ENCODE measurements at places on chromosomes 11 and 22.

GRCh38 chr11:112516261-112516660, 255.6 kb upstream of the PLET1 start:
- no peak for DNase-seq

DNA sequence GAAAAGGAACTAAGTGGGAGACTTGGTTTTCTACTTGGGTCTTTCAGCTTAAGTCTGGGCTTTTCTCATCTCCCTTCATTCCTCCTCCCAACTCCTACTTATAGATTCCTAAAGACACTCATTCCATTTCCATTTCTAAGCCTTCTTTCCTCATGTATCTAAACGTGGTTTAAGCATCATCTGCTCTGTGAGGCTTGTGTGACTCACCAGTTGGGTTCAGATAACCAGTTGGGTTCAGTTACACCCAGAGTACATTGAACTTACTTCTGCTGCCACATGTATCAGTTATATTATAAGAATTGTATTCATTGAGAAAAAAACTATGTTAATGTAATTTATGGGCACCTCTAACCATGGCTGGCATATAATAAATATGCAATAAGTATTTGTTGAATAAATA, 831.2 kb upstream of the CCDC90B start:
- DNase-seq = no peak

DNA sequence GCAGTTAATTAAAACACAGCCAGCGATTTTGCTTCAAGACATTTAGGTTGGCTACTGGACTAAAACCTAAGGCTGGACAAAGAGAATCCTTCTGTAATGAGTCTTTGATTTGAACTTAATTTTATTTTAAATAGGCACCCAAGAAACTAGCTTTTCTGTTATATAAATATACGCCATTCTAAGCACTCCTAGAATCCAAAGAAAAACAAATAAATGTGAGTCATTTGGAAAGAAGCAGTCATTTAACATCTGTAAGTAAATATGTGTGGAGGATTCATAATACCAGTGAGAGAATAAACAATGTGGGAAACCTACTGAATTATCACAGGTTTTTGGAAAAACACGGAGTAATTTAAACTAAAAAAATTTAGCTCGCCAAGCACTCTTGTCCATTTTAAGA, 1.2 kb upstream of the TECTA start:
- no peak for DNase-seq

DNA sequence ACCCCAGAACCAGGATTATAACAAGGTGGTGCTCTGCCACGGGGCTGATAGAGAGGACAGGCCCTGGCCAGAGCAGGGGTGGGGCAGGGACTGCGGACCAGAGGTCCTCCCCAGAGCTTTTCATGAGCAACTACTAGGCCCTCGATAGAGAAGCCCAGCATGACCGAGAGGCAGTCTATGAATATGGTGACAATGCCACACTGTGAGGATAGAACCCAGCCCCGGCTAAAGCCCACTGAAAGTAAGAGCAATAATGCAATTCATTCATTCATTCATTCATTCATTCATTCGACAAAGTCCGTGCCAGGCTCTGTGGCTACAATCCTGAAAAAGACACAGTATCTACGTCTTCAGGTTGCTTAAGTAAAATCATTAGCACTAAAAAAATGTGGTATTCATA, 35.6 kb upstream of the CD5 start:
- DNase-seq = no peak

DNA sequence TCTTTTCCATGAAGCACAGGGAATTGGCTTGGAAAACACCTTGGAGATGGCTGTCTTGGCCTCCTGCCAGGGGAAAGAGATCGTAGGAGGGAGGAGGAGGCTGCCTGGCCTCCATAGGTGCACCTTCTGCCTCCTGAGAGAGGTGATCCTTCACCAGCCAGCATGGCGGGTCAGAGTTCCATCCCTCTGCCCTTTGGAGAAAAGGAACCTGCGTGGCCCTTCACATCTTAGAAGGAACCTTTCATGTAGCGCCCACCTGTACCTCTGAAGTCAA, 58.2 kb upstream of the DRD2 start:
- DNase-seq = no peak

GRCh38 chr11:12271826-12272366, 105.5 kb upstream of the PARVA start:
- no peak for DNase-seq

GRCh38 chr11:115950660-115951059, 446.4 kb upstream of the CADM1 start:
- DNase-seq = no peak

GRCh38 chr22:44127356-44127755, 53.4 kb upstream of the PARVG start:
- no peak for DNase-seq

DNA sequence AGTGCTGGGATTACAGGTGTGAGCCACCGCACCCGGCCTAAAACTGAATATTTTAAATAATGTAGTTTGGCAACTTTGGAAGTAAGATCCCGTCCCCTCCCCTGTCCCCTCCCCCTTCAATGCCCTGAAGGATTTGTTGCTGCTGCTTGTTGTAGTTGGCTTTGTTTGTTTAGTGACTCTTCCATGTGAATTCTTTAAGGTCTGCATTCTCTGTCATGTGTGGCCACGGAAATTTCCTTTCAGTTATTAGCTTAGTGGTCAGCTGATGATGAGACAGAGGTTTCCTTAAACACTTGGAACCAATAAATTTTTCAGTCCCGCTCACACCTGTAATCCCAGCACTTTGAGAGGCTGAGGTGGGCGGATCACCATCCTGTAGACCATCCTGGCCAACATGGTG, 109.9 kb downstream of the MPPED1 start:
- no peak for DNase-seq

- DNase-seq = no peak
These were observed 9.7 kb upstream of the CDC42BPG start for GRCh38 chr11:64854157-64854533.

DNA sequence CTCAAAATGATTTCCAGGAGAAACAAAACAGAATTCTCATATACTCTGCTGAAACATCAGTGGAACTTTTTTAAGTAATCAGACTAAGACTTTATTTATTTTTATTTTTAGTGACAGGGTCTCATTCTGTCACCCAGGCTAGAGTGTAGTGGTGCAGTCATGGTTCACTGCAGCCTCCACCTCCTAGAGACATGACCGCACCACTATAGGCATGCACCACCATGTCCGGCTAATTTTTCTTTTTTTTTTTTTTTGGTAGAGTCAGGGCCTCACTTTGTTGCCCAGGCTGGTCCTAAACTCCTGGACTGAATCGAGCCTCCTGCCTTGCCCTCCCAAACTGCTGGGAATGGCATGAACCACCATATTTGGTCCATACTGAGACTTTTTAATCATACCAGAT, 42.9 kb downstream of the PRDM10 start:
- no peak for DNase-seq

DNA sequence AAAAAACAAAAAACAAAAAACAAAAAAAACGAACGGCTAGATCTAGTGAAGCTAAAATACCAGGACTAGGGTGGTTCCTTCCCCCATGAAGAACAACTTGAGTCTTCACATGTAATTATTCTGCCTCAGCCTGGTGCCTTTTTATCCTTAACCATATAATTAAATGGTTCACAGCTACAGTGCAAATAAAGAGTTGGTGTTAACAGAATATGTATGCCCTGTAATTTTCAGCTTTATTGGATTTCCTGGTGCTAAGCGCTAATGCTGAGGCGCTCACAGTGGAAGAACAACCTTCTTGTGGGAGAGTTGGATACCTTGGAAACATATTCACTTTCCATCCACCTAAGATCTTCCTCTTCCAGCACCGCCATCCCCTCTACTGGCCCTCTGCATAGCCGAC, 158.5 kb upstream of the SORL1-AS1 start:
- DNase-seq = no peak

DNA sequence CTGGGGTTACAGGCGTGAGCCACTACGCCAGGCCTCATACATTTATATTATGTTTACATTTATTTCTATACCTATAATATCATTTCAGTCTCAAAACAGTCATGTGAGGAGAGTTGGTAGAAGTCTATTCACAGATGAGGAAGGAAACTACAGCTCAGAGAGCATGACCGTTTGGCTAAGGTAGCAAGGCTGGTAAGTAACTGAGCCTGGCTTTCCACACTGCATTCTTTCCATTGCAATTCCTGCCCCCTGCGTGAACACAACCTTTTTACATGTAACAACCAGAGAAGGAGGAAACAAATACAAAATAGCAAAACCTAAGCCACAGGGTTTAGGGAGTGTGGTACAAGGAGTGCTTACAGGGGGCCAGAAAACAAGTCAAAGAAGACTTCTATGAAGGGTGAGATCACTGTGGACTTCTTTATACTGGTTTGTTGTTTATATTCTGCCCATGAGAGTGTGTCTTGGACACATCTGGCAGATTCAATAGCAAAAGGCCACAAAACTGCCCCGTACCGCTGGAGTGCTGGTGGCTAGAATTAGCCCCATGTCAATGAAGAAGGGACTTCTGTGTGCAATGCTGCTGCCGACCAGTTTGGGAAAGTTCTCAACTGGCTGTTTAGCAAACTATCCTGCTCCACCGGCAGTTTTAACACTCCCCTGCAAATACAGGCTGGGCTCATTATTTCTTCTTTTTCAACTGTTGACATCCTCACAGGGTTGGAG, 19.0 kb downstream of the MICAL3 start:
- no peak for DNase-seq

- no peak for DNase-seq
These were observed 618 bp downstream of the MTA2 start for GRCh38 chr11:62601122-62601371.

DNA sequence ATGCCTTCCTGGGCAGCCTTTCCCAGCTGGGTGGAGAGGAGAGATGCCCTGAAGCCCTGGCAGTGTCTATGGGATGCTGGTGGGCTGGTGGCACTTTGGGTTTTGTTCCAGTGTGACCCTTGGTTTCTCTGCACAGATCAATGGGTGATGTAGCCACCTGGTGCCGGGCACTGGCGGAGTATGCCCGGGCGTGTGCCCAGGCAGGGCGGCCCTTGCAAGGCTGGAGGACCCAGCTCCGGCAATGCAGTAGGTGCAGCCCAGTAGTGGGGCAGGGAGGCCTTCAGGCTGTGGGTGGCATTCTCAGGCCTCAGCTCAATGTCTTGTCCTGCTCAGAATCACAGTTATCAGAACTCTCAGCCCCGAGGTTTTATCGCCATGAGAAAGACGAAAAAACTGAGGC, 11.9 kb downstream of the OTOG start:
- no peak for DNase-seq

- no peak for DNase-seq
These were observed 13.6 kb downstream of the CD3E start for GRCh38 chr11:118318124-118318523.

- no peak for DNase-seq
These were observed 333.4 kb upstream of the MPPED2 start for GRCh38 chr11:30919389-30920152.

GRCh38 chr11:46590740-46591605, 2.9 kb downstream of the AMBRA1 start:
- no peak for DNase-seq

DNA sequence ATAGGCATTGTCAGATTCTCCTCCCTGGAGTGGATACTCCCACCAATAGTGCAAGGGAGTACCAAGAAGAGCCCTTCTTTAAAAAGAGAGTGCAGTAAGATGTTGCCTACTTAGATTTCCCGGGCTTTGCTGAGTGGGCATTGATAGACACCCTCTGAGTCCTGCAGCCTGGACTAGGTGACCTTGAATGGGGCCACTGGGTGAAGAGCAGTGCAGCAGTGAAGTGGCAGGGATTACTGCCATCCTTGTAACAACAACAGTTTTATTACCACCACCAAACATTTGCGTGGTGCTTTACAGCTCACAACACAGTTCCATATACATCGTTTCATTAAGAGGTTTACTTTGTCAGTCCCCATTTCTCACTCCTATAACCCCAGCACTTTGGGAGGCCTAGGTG, 59.4 kb downstream of the MICAL2 start:
- DNase-seq = no peak

DNA sequence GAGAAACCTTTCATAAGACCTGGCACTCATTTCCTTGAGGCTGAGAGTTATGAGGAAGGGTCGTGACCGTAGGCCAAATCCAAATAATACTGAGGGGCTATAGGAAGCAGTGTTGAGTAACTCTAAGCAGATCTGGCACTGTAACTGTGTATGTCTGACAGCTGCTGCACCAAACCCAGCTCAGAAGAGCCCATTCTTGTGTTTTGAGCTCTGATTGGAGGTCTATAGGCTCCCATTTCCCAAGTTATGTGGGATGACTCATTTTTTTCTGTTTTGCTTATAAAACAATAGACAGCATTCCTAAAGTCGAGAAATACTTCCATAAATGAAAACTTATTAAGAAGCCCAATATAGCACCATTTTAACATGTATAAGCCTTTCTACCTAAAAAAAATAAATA, 645.8 kb downstream of the DLG2 start:
- DNase-seq = no peak

DNA sequence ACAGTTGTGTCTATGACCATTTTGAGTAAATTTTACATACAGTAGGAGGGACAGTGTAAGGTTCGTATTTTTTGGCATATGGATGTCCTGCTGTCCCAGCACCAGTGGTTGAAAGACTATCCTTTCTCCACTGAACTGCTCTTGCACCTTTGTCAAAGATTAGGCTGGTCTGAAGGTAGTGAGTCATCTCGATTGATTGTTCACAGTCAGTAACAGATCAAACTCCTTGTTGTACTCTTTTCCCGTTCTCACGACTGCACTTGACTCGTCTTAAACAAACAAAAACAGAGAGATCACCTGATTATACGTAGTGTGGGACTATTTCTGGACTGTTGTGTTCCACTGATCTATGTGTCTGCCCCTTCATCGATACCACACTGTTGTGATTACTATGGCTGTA, 77.1 kb downstream of the DGCR2 start:
- DNase-seq = no peak

DNA sequence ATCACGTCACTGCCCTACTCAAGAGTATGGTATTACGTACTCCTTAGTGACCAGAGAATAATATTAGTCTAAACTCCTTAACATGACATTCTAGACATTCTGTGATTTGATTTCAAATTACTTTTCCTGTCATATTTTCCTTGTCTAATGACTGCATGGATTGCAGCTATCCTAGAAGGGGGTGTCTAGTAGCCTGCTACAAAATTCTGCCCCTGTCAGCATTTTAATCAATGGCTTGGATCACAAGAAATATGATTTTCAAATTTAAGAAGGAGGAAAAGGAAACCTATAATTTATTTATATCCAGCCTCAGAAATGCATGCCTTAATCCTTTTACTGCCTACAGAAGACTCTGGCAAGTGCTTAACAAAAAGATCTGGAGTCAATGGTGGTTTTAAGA, 216.8 kb downstream of the SWAP70 start:
- no peak for DNase-seq

DNA sequence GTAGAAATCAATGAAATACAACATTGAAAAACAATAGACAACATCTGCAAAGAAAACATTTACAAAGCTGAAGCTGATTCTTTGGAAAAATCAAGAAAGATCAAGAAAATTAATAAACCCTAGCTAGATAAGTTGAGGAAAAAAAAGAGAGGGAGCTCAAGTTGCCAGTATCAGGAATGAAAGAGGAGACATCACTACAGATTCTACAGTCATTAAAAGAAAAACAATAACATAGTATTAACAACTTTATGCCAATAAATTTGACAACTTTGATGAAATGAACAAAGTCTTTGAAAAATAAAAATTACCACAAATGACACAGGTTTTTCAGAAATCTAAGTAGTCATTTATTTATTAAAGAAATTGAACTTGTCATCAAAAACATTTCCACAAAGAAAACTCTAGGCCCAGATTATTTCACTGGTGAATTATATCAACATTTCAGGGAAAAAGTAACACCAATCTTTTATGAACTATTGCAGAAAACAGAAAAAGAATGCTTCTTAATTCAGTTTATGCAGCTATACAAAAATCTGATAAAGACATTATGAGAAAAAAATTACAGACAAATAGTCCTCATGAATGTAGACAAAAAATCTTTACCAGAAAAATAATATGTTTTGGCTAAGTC, 39.2 kb downstream of the POU2AF1 start:
- no peak for DNase-seq

Measured in T1000 (cell line).